ENCODE measurements at places on chromosomes 4 and X. TPM values are rescaled to one million over a fixed set of nuclear protein-coding genes. Genes with fewer than 3 reads are reported as not detected.

GRCh38 chr4:108334031-108334430 lies 165.3 kb upstream of the LEF1 start:
- no peak for DNase-seq

The FAM114A1 gene
- 64.1 TPM for total RNA-seq

GRCh38 chr4:123485601-123486000 lies 89.0 kb downstream of the SPRY1 start:
- no peak for DNase-seq

GRCh38 chr4:26144526-26145155 lies 176.2 kb upstream of the RBPJ start:
- DNase-seq: no peak

DNA sequence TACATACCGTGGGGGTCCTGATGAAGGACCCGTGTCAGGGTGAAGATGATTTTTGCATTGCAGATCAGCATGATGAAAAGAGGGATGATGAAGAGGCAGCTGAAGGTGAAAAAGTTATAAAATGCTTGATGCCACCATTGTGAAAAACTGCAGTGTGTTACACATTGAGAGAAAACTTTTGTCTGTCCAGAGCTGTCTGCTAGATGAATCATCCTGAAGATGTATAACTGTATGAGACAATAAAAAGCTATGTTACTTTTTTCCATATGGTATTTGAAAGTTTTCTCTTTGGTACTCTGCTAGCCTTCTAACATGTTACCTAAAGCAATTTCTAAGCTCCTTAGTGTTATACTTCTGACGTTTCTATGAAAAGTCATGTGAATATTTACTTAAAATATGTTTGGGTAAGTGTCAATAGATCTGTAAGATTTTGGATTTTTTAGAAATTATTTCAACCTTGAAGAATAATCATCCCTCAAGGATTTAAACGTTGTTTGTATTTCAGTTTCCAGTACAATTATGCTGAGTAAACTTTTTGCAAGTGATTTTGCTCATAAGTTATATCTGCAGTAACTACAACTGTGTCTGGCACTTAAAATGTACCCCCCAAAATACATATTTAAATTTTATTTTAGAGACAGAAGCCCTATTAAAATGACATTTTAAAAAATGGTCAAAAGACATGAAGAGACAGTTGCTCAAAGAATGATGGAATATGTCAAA lies 9.5 kb downstream of the GNRHR start:
- peak; percentile 59 for DNase-seq

The RHOXF2 gene
- total RNA-seq: not detected

The SRPK3 gene
- total RNA-seq: 0.04 TPM

DNA sequence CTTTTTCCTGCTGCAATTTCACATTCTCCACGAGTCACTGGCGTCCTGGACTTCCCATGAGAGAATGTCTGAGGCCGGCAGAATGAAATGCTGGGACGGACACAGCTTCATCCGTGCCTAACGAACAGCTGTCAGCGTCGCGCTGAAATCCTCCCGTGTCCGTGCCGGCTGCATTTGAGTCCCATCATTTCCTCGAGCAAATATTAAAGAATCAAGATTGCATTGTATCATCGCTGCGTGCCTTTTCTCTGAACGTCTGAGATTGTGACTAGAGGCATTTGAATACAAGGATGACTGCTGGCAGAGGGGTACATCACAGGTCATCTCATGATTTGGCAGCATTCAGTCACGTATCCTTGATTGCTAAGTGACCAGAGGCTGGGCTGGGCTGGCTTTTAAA lies 279.9 kb downstream of the ASMT start:
- no peak for DNase-seq

The WDR17 gene
- 1.3 TPM for total RNA-seq

The PFKFB1 gene
- total RNA-seq: 0.17 TPM

All from foreskin keratinocyte (primary cell).